ENCODE measurements at places on chromosomes 5 and 9. TPM values are rescaled to one million over a fixed set of nuclear protein-coding genes. Genes with fewer than 3 reads are reported as not detected.

The CEL gene
- 4.4 TPM for total RNA-seq

The TAF1L gene
- total RNA-seq = not detected

The IFNK gene
- total RNA-seq = not detected

The SLC9A3 gene
- total RNA-seq = 44.5 TPM

The CTSL gene
- total RNA-seq = 72.1 TPM

The GFM2 gene
- total RNA-seq = 47.5 TPM

The IFNE gene
- not detected for total RNA-seq

The IFNA2 gene
- total RNA-seq = not detected

The ZNF608 gene
- 46.4 TPM for total RNA-seq

The PRLR gene
- 27.6 TPM for total RNA-seq

The FGF1 gene
- total RNA-seq = 10.2 TPM

The FAT2 gene
- total RNA-seq = 11.9 TPM

The KIF20A gene
- total RNA-seq = 21.8 TPM

The PCDHGC4 gene
- total RNA-seq = 9.6 TPM

The GADD45G gene
- total RNA-seq = 8.6 TPM

The KCNN2 gene
- total RNA-seq = 13.1 TPM

The PCDHAC2 gene
- total RNA-seq = 5.8 TPM

The TNFSF15 gene
- total RNA-seq = 5.8 TPM

The HAND1 gene
- not detected for total RNA-seq

The SLC34A3 gene
- total RNA-seq = 3.0 TPM

The CDC26 gene
- 14.9 TPM for total RNA-seq

The GABRA6 gene
- not detected for total RNA-seq

The TSSK1B gene
- total RNA-seq = 0.70 TPM

The SLC46A2 gene
- 0.64 TPM for total RNA-seq

The CDC42SE2 gene
- total RNA-seq = 48.3 TPM

The SPOCK1 gene
- total RNA-seq = 9.9 TPM

The OSMR gene
- total RNA-seq = 15.7 TPM

The WNK2 gene
- 21.3 TPM for total RNA-seq

The PKD2L2 gene
- 0.53 TPM for total RNA-seq

The SEMA4D gene
- total RNA-seq = 53.8 TPM

The SPATA6L gene
- total RNA-seq = 6.5 TPM

The IL13 gene
- not detected for total RNA-seq

The MELK gene
- total RNA-seq = 10.5 TPM
